ENCODE measurements at places on chromosomes 7 and 10.

DNA sequence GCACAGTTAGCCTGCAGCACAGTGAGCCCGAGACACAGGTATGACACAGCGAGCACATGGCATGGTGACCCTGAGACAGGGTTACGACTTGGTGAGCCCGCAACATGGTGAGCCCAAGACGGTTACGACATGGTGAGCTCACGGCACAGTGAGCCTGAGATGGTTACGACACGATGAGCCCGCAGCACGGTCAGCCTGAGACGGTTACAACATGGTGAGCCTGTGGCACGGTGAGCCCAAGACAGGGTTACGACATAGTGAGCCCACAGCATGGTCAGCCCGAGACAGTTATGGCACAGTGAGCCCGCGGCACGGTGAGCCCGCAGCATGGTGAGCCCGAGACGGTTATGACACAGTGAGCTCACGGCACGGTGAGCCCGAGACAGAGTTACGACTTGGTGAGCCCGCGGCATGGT is 156.1 kb downstream of the MAD1L1 start:
- no peak for DNase-seq

GRCh38 chr7:23467806-23468525 is 2.3 kb downstream of the IGF2BP3 start:
- no peak for DNase-seq

- DNase-seq = no peak
Observed at GRCh38 chr7:130349911-130350782, 5.5 kb downstream of the CPA5 start.

- no peak for DNase-seq
Observed at GRCh38 chr7:12322284-12322902, 81.3 kb downstream of the VWDE start.

GRCh38 chr10:21950566-21950965 is 53.0 kb downstream of the DNAJC1 start:
- DNase-seq = no peak

DNA sequence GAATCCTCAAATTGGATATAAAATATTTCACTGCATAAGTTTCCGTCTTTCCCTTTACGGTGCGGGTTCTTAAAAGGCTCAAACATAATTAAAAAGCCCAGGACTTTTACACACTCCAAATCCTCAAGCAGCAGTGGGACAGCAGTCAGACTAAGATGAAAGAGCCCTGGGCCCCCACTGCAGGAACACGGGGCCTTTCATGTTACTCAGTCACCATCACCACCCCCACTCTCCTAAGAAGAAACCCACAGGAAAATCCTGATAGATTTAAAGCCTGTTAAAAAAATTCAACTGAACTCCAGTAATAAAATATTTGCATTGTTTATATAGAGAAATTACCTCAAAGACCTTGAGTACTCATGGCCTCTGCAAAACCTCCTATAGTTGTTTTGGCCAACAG is 74.0 kb upstream of the TRIL start:
- DNase-seq = no peak

GRCh38 chr7:150451833-150452461 is 1.5 kb downstream of the GIMAP8 start:
- DNase-seq = no peak

DNA sequence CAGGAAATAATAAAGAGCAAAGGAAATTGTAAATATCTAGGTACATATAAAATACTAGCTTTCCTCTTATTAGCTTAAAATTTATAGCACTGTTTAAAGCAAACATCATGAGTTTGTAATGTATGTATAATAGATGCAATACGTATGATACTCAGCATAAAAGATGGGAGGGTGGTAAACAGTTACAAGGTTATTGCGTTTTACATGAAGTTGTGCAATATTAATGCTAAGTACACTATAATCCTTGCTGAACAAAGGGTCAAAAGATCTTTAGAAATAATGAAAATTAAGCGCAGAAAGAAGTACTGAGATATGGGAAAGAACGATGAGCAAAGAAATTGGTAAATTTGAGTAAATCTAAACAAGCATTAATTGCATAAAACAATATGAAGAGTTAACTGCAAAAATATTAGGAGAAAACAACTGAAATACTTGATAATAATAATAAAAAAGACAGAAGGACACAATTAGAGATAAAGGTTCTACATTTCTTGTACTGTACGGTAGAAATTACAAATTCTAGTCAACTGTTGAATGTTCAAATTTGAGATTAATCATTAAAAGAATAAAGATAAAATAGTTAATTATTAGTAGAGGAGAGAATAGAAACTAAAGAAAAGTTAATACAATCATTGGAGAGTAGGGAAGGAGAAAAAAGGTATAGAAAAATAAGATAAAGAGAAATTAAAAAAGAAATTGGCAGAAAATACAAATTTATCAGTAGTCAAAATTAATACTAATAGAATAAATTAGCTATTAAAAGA is 17.9 kb downstream of the C10orf67 start:
- no peak for DNase-seq

DNA sequence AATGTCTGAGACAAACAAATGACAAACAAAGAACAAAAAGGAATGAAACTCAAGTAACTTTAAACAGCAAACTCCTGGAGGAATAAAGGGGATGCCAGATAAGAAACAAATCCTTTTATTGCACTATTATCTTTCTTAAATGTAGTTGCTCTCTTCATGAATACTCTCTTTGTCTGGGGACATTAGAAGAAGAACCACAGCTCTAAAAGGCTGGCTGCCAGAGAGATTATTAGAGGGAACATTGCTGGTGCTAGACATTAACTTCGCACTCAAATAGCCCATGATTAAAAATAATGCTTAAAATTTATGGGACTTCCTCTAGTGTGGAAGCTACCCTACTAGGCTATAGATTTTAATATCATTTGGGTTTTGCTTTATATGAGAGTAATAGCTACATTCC is 1330.4 kb downstream of the XPNPEP1 start:
- no peak for DNase-seq

- no peak for DNase-seq
Observed at GRCh38 chr10:7410301-7410861, 453 bp downstream of the SFMBT2 start.

GRCh38 chr7:72429316-72429715 is 17.2 kb upstream of the CALN1 start:
- DNase-seq = no peak

DNA sequence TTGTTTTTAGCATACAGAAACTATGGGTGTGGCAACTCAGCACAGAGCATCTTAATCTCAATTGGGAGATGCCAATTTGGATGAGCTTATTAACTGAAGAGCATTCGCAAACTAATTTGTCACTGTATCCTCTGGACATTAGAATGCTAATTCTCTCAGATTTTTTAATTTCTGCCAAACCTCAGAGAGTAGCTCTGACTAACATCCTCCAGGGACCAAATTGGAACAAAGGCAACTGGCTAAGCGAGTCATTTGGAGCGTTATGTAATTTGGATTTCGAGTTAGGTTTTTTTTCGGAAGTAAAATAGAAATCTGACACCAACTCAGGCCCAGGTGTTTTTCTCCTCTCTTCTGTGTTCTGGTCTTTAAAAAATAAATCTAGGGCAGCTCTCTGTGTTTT is 201.9 kb downstream of the BMPER start:
- no peak for DNase-seq

DNA sequence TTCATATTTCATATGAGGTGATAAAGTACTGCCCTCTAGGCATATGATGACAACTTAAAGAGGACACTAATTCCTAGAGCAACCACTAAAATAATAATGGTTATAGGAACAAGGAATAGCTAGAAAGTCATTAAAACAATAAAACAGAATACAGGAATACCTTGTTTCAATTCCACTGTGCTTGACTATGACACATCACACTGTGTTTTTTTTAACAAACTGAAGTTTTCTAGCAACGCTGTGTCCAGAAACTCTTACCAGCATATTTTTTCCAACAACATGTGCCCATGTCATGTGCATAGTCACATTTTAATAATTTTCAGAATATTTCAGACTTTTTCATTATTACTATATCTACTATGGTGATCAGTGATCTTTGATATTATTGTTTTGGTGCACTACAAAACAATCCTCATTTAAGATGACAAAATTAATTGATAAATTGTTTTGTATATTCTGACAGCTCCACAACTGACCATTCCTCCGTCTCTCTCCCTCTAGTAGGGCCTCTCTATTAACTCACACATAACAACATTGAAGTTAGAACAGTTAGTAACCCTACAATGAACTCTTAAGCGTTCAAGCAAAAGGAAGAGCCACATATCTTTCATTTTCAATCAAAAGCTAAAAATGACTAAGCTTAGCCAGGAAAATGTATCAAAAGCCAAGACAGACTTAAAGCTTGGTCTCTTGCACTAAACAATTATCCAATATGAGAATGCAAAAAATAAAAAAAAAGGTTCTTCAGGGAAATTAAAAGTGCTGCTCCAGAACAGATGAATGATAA is 85.8 kb downstream of the SNX13 start:
- DNase-seq = no peak

GRCh38 chr10:29257106-29257783 is 31.6 kb upstream of the LYZL1 start:
- peak; percentile 88 for DNase-seq
